ENCODE measurements at places on chromosomes 2 and 18.

GRCh38 chr18:47756364-47757016 is 174.0 kb downstream of the SMAD2 start:
- peak; percentile 65 for DNase-seq

GRCh38 chr2:232473467-232473890 is 14.2 kb downstream of the ECEL1 start:
- no peak for DNase-seq

DNA sequence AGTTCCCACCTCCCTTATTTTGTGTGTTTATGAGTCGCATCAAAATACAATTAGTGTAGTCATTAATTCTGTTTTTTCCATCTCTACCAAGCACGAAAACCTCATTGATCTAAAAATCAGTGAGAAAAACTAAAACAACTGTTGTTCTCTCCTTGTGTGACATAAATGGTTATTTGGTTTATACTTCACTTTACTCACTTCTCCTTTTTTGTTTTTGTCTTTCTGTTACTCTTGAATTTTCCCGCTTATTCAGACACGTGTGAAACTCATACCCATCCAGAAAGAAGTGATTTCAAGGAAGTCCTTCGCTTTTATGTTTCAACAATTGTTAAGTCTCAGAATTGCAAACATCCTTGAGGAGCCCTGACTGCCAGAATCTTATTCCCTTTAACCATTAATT is 121.6 kb downstream of the EML6 start:
- no peak for DNase-seq

GRCh38 chr2:215626812-215627281 is 191.0 kb upstream of the FN1 start:
- no peak for DNase-seq

- no peak for DNase-seq
Measured at GRCh38 chr18:23537274-23537673, 34.0 kb downstream of the RMC1 start.

DNA sequence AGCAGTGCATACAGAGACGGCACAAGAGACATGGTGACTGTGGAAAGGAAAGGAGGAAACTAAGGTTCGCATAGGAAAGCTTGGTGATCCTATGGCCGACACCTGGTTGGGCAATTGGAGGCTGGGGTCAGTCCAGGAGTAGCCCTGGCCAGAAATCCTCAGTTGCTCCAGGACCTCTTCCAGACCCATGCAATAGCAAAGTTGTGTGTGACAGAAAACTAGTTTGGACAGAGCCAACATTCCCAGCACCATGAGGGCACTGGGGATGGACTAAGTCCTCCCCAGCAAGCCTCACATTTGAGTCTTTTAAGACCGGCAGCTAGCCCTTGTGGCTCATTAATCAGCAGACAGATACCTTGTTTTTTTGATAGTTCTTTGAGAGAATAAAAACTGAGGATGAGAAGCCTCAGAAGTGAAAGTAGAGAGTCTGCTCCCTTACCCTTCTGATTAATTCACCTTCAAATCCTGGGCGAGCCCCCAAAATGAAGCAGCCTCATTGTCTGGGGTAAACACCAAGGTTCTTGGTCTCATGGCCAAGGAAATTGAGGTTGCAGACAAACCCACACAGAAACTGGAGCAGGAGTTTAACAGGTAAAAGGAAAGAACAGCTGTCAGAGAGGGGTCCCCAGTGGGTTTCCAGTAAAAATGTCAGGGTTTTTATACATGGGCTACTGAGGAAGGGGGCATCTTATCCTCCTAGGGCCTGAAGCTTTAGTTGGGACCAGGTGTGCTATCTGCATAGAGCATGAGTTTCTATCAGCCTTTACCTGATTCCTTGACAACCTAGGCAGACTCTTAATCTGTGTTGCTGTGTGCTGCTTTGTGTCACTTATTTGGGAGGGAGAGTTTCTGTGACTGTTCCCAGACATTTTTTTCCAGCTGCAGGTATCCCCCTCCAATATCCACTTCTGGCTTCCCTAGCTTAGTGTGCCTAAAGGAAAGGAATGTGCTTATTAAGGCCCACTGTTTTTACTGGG is 39.1 kb downstream of the STK17B start:
- peak; percentile 32 for DNase-seq

DNA sequence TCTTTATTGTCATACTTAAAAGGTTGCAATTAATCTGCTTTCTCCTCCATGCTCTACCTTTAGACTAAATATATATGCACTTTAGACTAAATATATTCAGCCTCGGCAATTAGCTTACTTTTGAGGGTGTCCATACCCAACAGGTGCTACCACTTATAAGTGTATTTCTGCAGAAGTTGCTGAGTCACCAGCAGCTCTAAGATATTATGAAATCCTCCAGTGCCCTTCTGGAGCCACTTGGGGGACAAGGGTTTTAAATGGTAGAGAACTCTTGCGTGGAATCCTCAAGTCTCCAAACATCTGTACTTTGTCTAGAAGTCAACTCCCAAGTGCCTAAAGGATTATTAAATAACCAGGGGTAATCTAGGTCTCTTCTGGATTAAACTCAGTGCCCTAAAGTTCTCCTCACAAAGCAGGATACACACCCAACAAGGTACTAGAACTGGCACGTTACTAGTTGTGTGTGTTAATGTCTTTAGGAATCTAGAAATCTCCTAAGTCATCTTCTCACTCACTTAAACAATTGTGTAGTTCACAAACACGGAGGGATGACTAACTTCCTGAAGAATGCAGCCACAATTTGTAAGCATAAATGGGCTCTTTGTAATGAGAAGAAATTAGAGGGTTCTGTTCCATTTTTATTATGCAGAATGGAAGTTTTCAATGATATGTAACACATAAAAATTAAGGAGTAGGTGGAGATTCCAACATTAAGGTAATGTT is 159.7 kb downstream of the CD226 start:
- no peak for DNase-seq

- no peak for DNase-seq
Measured at GRCh38 chr18:33010149-33010548, 237.3 kb upstream of the KLHL14 start.

- DNase-seq: no peak
Measured at GRCh38 chr18:78159397-78159796, 820.2 kb upstream of the SALL3 start.

DNA sequence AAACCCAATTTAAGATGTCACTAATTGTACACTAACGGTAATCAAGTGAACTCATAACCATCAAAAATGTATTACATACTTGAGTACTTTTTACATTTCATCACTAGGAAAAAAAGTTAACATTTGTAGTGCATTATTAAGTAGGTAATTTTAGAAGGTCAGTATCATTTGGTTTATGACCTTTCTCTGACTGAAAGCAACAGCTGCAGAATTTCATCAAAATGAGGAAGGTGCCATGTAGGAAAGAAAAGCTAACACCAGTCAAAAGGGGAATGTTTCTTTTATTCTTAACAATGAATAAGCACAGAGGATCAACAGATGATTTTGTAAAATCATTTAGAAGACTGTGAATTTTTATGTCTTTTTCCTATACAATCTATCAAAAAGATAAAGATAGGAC is 79.0 kb downstream of the PIGN start:
- no peak for DNase-seq

GRCh38 chr18:3579701-3580100 is 129.7 kb downstream of the TGIF1 start:
- no peak for DNase-seq

GRCh38 chr2:43312755-43313641 is 86.6 kb upstream of the ZFP36L2 start:
- no peak for DNase-seq

DNA sequence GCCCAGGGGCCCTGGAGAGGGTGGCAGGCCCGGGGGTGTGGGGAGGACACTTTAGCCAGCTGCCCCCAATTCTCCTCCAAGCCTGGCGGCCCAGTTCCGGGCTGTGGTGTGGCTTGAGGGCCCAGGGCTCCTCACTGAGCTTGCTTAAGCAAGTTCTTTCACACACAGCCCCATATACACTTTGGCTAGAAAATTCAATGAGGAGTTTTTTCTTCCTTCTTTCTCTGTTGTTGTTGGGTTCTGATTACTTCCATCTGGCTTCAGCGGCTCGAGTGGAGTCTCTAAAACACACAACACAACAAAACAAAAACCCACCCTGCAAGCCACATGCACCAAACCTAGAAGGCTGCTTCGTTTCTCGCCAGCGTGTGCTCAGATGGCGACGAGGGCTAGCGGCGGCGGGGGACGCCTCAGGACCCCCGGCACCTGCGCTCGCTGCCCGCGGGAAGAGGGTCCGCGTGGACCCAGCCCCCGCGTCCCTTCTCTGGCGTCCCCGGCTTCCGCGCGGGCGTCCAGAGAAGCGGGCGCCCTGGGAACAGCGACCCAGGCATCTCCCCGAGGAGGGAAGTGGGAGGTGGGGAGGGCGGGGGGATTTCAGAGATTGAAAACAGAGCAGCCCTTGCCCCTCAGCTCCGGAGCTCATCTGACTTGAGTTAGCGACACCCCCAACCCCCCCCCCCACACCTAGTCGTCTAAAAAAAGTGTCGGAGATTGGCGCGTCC is 577 bp upstream of the GLI2 start:
- DNase-seq: no peak

GRCh38 chr2:178913049-178913441 is 105.8 kb upstream of the TTN start:
- DNase-seq: no peak

DNA sequence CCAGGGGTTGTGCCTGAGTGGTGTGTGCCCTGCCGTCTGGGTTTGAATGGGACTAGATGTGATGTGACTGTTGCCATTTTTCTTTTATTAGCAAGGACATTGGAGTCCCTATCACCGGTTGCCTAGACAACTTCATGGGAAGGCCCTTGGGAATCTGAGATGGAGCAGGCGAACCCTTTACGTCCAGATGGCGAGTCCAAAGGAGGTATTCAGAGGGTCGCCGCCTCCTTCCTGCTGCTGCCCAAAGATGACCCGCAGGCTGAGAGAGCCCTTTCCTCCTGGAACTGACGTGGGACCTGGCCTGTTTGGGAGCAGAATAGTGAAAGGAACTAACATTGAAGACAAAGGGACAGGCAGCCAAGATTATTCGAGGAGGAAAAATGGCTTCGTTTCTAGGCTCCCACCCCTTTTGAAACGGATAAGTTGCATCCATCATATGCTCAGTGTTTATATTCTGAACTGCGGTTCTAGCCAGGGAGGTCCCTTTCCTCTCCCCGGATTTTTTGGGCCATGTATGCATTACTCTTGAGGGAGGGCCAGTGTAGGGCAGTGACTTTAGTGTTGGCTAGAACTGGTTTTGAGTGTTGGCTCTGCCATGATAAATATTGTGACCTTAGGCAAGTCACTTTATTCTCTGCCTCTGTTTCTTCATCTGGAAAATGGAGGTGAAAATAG is 673 bp downstream of the CENPO start:
- peak; percentile 8 for DNase-seq

DNA sequence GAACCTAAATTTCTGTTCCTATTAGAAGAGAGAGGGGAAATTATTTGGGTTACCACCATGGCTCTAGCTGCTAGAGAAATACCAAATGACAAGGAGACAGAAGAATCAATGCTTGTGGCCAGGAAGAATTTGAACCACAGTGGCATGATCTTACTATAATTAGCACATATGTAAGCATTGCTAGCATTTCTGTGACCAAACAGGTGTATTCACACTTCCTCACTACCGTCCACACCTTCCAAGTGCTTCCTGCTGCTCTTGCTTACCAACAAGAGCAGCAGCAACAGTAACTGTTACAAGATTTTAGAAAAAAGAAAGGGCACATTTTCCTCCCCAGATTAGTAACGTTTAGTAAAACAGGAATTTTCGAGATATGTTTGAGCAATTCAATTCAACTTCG is 60.5 kb downstream of the CDH7 start:
- no peak for DNase-seq

GRCh38 chr2:239939736-239940483 is 85.2 kb downstream of the NDUFA10 start:
- no peak for DNase-seq

- DNase-seq: no peak
Measured at GRCh38 chr2:100640431-100641124, 77.8 kb downstream of the PDCL3 start.

- no peak for DNase-seq
Measured at GRCh38 chr2:62489162-62489561, 16.8 kb downstream of the TMEM17 start.

Data from stimulated activated CD4-positive, alpha-beta T cell treated with anti-CD3 and anti-CD28 coated beads, Interleukin-2, amount 100 ng/mL, for 48 hours (primary cell).